ENCODE measurements at places on chromosomes 3 and 15.

DNA sequence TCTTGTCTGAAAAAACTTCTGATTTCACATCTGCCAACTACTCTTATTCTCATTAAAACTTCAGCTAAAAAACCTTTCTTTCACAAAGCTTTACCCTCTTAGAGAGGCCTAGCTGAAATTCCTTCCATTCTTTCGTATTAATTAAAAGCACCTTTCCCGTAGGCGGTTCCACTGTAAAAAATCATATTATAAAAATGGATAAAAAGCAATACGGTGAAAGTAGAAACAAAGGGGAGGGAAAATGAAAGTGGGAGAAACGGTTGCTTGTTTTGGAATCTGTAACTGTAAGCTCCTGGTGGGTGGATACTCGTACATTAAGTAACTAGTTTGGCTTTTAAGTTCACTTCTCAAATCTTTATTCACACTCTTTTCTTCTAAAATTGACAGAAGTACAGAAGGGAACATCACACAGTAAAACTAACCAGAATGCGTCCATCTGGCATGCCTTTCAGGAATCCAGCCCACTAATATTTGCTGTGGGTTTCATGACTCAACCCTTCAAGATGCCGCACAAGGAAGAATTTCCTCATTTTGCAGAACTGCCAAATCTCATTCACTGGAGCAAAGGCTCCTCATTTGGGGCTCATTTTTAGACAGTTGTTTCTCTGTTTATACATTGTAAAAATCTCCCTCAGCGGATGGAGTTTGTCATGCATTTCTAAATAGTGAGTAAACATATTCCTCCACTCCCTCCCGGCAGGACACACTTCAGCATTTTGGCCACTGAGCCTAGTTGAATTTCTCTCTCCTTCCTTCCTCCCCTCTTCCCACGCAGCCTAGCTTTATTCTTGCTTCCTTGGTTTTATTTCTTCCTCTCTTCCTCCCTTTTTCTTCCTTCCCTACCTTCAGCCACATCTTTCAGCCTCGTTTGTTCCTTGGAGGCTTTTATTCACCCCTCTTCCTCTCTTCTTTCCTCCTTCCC lies 419.5 kb upstream of the NAALADL2 start:
- H3K4me1 ChIP-seq, result no peaks in the 10 kb centered on the region
- peak; percentile 13 for DNase-seq
- no peak overlapping the region for H3K4me3 ChIP-seq
- no peaks in the 10 kb centered on the region for H3K27me3 ChIP-seq

DNA sequence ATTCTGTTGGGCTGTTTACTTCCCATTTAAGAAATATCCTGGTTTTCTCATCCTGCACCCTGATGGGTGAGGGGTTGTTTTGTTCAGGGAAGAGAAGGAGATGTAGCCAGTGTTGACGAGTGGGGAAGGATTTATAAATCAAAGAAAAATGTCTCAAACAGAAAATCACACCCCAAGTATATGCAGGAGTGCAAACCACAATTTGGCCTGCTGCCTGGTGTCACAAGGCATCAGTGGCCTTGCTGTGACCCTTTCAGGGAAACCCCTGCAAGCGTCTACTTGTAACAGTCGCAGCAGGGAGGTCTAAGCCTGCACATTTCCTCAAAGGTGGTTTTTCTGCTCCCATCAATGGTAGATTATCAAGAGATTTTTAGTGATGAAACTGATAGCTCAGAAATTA lies 132.6 kb upstream of the LRRN1 start:
- H3K4me1 ChIP-seq, result no peaks in the 10 kb centered on the region
- no peak overlapping the region for H3K27ac ChIP-seq
- no peaks in the 10 kb centered on the region for H3K36me3 ChIP-seq
- H3K27me3 ChIP-seq, result no peaks in the 10 kb centered on the region
- H3K4me3 ChIP-seq, result no peak overlapping the region
- no peak for DNase-seq

- no peak for DNase-seq
- H3K27ac ChIP-seq, result no peak overlapping the region
- H3K27me3 ChIP-seq, result no peaks in the 10 kb centered on the region
- no peaks in the 10 kb centered on the region for H3K36me3 ChIP-seq
- no peak overlapping the region for H3K4me3 ChIP-seq
Observed at GRCh38 chr3:195847055-195847950, 35.6 kb upstream of the MUC4 start.

- no peak overlapping the region for H3K4me3 ChIP-seq
- H3K4me1 ChIP-seq, result peaks cover 4% of the 10 kb centered on the region
- H3K27me3 ChIP-seq, result no peaks in the 10 kb centered on the region
- H3K36me3 ChIP-seq, result no peaks in the 10 kb centered on the region
Observed at GRCh38 chr3:177878957-177879356, 657.3 kb upstream of the KCNMB2 start.

DNA sequence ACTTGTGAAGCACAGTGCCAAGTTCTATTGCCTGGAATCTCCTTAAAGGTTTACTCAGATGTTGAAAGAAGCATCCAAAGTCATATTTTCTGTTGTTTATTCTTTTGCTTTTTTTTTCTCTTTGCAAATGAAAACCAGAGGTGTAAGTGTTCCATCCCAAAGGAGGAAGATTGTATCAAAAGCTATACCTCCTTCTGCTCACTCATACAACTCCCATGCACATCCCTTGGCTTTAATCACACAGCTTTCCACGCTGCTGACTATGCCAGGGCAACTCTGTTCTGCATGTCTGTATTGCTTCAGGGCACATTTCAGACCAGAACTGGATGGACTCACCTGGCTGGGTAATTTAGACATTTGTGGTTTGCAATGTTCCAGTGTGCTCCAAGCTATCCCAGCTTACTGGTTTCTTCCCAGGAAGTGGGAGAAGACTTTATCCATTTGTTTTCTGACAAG lies 399.6 kb upstream of the TBL1XR1 start:
- no peaks in the 10 kb centered on the region for H3K36me3 ChIP-seq
- H3K27ac ChIP-seq, result no peak overlapping the region
- no peak for DNase-seq
- no peaks in the 10 kb centered on the region for H3K27me3 ChIP-seq
- H3K4me1 ChIP-seq, result peaks cover 5% of the 10 kb centered on the region

DNA sequence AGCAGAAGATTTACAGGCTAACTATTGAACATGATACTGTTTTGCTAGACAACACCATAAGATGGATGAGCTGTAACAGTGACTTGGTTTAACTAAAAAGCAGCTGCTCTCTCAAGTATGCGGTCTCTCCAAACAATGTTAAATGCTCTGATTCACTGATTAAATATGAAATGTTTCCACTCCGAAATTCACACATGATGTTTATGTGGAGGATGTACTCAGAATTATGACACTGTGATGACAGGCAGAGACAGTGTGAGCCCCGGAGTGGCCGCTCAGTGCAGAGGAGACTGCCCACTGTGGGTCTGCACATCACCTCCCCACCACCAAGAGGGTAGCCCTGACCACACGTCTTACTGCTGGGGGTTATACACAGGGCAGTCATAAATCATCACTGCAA lies 83.9 kb upstream of the MEX3B start:
- no peak overlapping the region for H3K27ac ChIP-seq
- H3K27me3 ChIP-seq, result no peaks in the 10 kb centered on the region
- H3K4me3 ChIP-seq, result no peak overlapping the region
- H3K36me3 ChIP-seq, result no peaks in the 10 kb centered on the region
- no peak for DNase-seq

GRCh38 chr15:75034615-75035014 lies 11.2 kb downstream of the PPCDC start:
- no peaks in the 10 kb centered on the region for H3K27me3 ChIP-seq
- no peak overlapping the region for H3K4me3 ChIP-seq
- H3K4me1 ChIP-seq, result peaks cover 8% of the 10 kb centered on the region
- no peaks in the 10 kb centered on the region for H3K36me3 ChIP-seq
- DNase-seq, result no peak

DNA sequence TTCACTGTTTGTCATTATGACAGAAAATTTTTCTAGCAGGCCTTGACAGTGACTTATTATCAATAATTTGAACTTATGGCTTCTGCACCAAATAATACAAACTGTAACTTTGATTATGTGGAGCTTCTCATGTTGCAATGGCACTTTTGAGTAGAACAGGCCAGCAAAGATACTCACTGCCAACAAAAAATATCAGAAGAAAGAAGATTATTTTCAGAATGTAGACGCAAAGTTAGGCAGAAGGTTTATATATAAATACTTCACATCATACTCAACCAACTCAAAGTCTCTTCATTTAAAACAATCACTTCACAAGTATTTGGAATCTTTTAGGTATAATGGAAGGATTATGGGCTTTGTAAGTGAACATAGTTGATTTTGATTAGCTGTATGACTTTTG lies 893.0 kb downstream of the ROBO2 start:
- no peak for DNase-seq
- no peak overlapping the region for H3K27ac ChIP-seq
- no peaks in the 10 kb centered on the region for H3K36me3 ChIP-seq

GRCh38 chr15:81475926-81476325 lies 101.9 kb upstream of the TMC3 start:
- H3K36me3 ChIP-seq, result no peaks in the 10 kb centered on the region
- no peak for DNase-seq
- H3K4me1 ChIP-seq, result no peaks in the 10 kb centered on the region
- H3K4me3 ChIP-seq, result no peak overlapping the region
- H3K27ac ChIP-seq, result no peak overlapping the region

GRCh38 chr3:122612696-122613095 lies 35.2 kb downstream of the PARP15 start:
- no peaks in the 10 kb centered on the region for H3K36me3 ChIP-seq
- H3K27me3 ChIP-seq, result no peaks in the 10 kb centered on the region
- no peak overlapping the region for H3K4me3 ChIP-seq

- no peak overlapping the region for H3K27ac ChIP-seq
- H3K4me1 ChIP-seq, result no peaks in the 10 kb centered on the region
- no peak overlapping the region for H3K4me3 ChIP-seq
- no peaks in the 10 kb centered on the region for H3K27me3 ChIP-seq
- DNase-seq, result peak; percentile 77
Observed at GRCh38 chr15:69973102-69973714, 124.5 kb downstream of the TLE3 start.

DNA sequence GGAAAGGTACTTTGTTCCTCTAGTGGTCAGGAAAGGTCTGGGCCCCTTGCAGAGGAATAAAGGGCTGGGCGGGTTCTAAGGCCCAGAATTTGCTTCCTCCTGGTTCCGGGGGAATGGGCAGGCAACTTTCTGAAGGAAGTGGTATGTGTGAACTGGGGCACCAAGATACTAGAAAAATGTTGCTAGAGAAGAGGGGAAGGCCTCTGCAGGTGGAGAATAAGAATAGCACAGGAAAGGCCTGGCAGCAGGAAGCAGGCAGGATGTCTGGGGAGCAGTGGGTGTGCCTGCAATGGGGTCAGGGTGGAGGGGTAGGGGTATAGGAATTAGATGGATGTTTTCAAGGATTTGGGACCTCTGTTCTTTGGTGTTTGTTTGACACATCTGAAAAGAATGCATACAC lies 2.0 kb downstream of the SLC22A13 start:
- no peaks in the 10 kb centered on the region for H3K4me1 ChIP-seq
- no peaks in the 10 kb centered on the region for H3K36me3 ChIP-seq
- no peak overlapping the region for H3K4me3 ChIP-seq
- peak; percentile 28 for DNase-seq

DNA sequence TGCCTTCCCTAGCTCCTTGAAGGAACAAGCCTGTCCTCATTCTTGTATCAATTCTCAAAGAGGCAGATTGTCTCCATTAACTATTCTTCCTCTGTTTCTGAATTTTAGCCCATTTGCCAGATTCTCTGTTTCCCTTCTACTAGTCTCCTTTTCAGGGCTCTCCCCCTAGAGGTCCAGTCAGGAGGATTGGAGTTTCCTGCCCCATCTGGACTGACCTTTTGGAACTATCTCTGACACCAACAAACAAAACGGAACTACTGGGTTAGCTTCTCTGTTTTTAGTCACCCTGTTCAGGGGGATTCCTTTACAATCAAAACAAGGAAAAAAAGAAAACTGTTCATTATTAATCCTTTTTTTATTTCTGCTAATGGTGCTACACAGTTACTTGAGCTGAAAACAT lies 10.2 kb upstream of the KPNA4 start:
- no peaks in the 10 kb centered on the region for H3K4me1 ChIP-seq
- no peak overlapping the region for H3K27ac ChIP-seq
- no peak overlapping the region for H3K4me3 ChIP-seq
- H3K27me3 ChIP-seq, result no peaks in the 10 kb centered on the region
